ENCODE measurements at places on chromosomes 5 and 9. TPM values are rescaled to one million over a fixed set of nuclear protein-coding genes. Genes with fewer than 3 reads are reported as not detected.

The MGAT4B gene
- total RNA-seq, result 72.1 TPM

The SAXO1 gene
- total RNA-seq, result not detected

The CNOT8 gene
- 25.7 TPM for total RNA-seq

The CCNG1 gene
- 73.5 TPM for total RNA-seq

The GABRA6 gene
- not detected for total RNA-seq

The PCDHB5 gene
- total RNA-seq, result 0.40 TPM

The FAM169A gene
- 1.5 TPM for total RNA-seq

The ADAMTS13 gene
- total RNA-seq, result 0.92 TPM

The LRRC14B gene
- total RNA-seq, result not detected

The TRIM36 gene
- total RNA-seq, result 1.2 TPM

The IFNA13 gene
- total RNA-seq, result not detected

The GRM6 gene
- total RNA-seq, result not detected

The SHOC1 gene
- 0.56 TPM for total RNA-seq

The FAM151B gene
- total RNA-seq, result 1.3 TPM

The FRRS1L gene
- not detected for total RNA-seq

The JMY gene
- 6.7 TPM for total RNA-seq

The TRPM6 gene
- 1.2 TPM for total RNA-seq

The OR1J2 gene
- not detected for total RNA-seq

The FRMPD1 gene
- 0.04 TPM for total RNA-seq

The SLC6A18 gene
- total RNA-seq, result not detected

The MEIKIN gene
- total RNA-seq, result not detected

The TMEM215 gene
- not detected for total RNA-seq

The KCNMB1 gene
- 0.64 TPM for total RNA-seq

The FREM1 gene
- total RNA-seq, result 0.20 TPM

The FAM221B gene
- total RNA-seq, result not detected

The PCDHA6 gene
- total RNA-seq, result not detected

The SLC46A2 gene
- total RNA-seq, result 0.44 TPM

The PLK2 gene
- 90.7 TPM for total RNA-seq

The SURF2 gene
- 25.6 TPM for total RNA-seq

The FAM81B gene
- total RNA-seq, result not detected

The TNC gene
- total RNA-seq, result 56.6 TPM

The OBP2B gene
- total RNA-seq, result not detected

The PTGS1 gene
- total RNA-seq, result 29.9 TPM

The LHX3 gene
- 0.08 TPM for total RNA-seq

The CCDC192 gene
- total RNA-seq, result not detected

The CKMT2 gene
- 0.96 TPM for total RNA-seq

The AFAP1L1 gene
- total RNA-seq, result 3.0 TPM

The FSTL4 gene
- total RNA-seq, result 2.8 TPM

The PCDHGA12 gene
- total RNA-seq, result 1.5 TPM

The STK32A gene
- total RNA-seq, result 0.04 TPM

The NXNL2 gene
- total RNA-seq, result not detected

The MARCOL gene
- total RNA-seq, result not detected

The SLC34A3 gene
- total RNA-seq, result 0.68 TPM

The TSTD2 gene
- 10.4 TPM for total RNA-seq

The UNC13B gene
- total RNA-seq, result 31.0 TPM

The WDR31 gene
- total RNA-seq, result 3.7 TPM

The NR2F1-AS1 gene
- total RNA-seq, result 0.84 TPM

The SEMA6A gene
- 6.1 TPM for total RNA-seq

The UBE2QL1 gene
- total RNA-seq, result not detected

All from esophagus mucosa (tissue), 1 donor.